Right renal cortex interstitium (tissue), 3 donors: ENCODE measurements at places on chromosomes 13 and 19.

GRCh38 chr13:74274916-74275315, 140.7 kb upstream of the KLF12 start:
- no peak for DNase-seq

GRCh38 chr13:24863748-24864540, 100.0 kb downstream of the RNF17 start:
- no peak for DNase-seq

- DNase-seq = no peak
These were observed 45.3 kb downstream of the LRCH1 start for GRCh38 chr13:46598140-46598819.

DNA sequence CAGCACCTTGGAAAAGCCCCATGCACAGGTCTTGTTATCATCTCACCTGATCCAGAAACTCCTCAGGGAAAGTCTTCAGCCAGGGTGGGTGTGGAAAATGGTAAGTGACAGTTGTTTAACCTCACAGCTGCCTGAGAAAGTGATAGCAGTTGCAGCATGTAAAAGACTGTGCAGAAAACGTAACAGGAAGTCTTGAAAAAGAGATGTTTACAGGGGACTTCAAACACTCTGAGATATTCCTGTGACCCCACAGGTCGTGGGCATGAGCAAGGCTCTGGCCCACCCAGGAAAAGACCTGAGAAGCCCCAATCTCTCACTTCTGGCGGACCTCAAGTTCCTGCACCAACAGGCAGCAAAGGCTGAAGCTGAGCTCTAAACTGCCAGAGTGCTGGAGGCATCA, 826.9 kb downstream of the UQCRFS1 start:
- DNase-seq = no peak

GRCh38 chr13:84433024-84433423, 550.8 kb upstream of the SLITRK1 start:
- DNase-seq = no peak

DNA sequence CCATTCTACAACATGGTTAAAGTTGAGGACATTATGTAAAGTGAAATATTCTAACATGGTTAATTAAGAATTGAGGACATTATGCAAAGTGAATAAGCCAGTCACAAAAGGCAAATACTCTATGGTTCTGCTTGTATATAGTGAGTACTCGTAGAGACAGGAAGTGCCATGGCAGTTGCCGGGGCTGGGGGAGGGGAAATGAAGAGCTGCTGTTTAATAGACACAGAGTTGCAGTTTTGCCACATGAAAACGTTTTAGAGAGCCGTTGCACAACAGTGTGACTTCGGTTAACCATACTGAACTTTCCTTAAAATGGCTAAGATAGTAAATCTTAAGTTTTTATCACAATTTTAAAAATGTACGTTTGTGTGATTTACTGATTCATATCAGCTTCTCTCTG, 176.9 kb downstream of the SHISA2 start:
- DNase-seq = no peak
